ENCODE measurements at places on chromosomes 13 and 19.

GRCh38 chr13:46401432-46401831 is 14.4 kb upstream of the RUBCNL start:
- no peak for DNase-seq

GRCh38 chr19:30566681-30567420 is 194.7 kb downstream of the ZNF536 start:
- DNase-seq: no peak

DNA sequence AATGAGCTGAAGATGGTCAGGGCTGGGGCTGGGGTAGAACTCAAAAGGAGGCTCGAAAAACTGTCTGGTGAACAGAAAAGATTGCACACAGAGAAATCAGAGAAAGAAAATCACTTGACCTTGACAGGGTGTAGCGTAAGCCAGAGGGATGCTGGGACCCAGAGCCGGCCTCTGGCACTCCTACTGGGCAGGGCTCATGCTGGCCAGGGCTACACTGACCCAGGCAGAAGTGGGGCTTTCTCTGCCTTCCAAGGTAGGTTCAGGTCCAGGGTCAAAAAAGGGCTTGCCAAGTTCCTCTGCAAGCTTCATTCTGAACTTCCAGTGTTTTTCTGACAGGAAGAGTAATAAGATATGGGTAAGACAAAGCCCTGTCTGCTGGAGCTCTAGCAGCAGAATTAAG is 56.2 kb downstream of the LATS2 start:
- DNase-seq: no peak

GRCh38 chr13:110211735-110212134 is 95.2 kb downstream of the COL4A1 start:
- DNase-seq: no peak
